ENCODE measurements at places on chromosomes 1 and 21. TPM values are rescaled to one million over a fixed set of nuclear protein-coding genes. Genes with fewer than 3 reads are reported as not detected.
A peak's percentile ranks its signal among the peaks of the same experiment; 100 is the strongest.

The RPE65 gene
- not detected for total RNA-seq

The EPHA8 gene
- total RNA-seq, result not detected

The SLC1A7 gene
- total RNA-seq, result not detected

The KRTAP21-1 gene
- total RNA-seq, result not detected

GRCh38 chr1:156815961-156816422, 656 bp downstream of the SH2D2A start:
- H3K27ac ChIP-seq, result peak overlapping the region; percentile 100
- peaks cover 52% of the 10 kb centered on the region for H3K4me1 ChIP-seq
- H3K27me3 ChIP-seq, result no peaks in the 10 kb centered on the region
- H3K36me3 ChIP-seq, result peaks cover 56% of the 10 kb centered on the region

GRCh38 chr1:64479874-64480273, 9.9 kb downstream of the CACHD1 start:
- no peaks in the 10 kb centered on the region for H3K27me3 ChIP-seq
- no peak overlapping the region for H3K27ac ChIP-seq
- no peaks in the 10 kb centered on the region for H3K36me3 ChIP-seq
- DNase-seq, result no peak
- H3K4me1 ChIP-seq, result peaks cover 7% of the 10 kb centered on the region
- no peak overlapping the region for H3K4me3 ChIP-seq

DNA sequence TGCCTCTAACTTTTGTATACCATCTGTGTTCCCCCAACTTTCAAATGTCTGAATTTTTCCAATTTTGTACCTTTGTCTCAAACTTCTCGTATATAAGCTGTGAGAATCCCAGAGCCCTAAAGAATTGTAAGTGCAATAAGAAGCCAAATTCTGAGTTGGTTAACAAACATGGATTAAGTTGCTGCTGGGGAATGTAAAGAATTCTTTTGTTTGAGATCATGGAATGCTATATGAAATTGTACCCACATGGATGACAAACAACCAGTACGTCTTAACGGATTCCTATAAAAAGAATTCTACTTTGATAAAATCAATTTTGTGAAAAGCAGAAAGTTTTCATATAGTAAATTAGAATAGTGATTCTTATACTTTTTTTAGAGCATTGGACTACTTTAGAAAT, 72.4 kb upstream of the CYP2J2 start:
- no peak for DNase-seq
- H3K4me1 ChIP-seq, result no peaks in the 10 kb centered on the region
- H3K36me3 ChIP-seq, result no peaks in the 10 kb centered on the region
- peaks cover 8% of the 10 kb centered on the region for H3K27me3 ChIP-seq
- no peak overlapping the region for H3K4me3 ChIP-seq
